ENCODE measurements at places on chromosomes 2 and 18.

DNA sequence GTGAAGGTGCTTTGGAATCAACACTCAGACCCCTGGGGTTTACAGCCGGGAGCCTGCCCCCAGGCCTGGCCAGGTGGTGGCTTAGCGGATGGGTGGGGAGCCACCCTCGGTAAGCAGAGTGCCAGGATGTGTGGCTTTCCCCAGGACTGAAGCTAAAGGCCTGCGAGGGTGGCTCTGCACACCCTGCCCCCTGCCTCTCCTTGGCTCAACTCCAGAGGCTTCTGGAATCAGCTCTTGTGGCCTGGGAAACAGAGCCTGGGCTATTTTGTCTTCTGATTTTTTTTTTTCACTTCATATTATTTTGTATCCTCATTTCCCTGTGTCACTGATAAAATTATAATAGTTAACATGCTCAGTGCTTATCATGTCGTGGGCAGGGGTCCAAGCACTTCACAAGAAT lies 79.8 kb downstream of the RHOB start:
- no peak for DNase-seq

GRCh38 chr2:209348433-209348832 lies 75.4 kb upstream of the MAP2 start:
- no peak for DNase-seq

GRCh38 chr2:144020047-144020446 lies 499.9 kb downstream of the ZEB2 start:
- DNase-seq: no peak

- DNase-seq: no peak
Measured at GRCh38 chr18:57728941-57729511, 74.1 kb downstream of the ATP8B1 start.

GRCh38 chr2:238498188-238498587 lies 71.5 kb downstream of the ASB1 start:
- DNase-seq: no peak

DNA sequence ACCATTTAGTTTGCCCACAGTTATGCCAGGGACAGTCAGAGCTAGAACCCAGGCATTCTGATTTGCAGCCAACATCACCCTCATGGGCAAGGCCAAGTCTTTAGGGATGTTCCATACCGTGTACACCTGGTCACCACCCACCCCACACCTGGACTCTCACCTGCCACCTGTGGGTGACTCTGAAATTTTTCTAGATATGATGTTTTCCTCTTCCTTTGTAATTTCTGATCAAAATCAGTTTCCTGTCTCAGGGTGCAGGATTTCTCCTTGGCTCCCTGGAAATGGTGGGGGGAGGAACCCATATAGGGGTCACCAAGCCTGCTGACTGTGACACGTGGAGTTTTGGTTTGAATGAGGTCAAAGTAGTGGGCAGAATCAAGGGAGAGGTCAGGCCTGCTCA lies 138.2 kb downstream of the ACOXL start:
- DNase-seq: no peak

- no peak for DNase-seq
Measured at GRCh38 chr2:69499242-69499641, 62.0 kb upstream of the NFU1 start.

DNA sequence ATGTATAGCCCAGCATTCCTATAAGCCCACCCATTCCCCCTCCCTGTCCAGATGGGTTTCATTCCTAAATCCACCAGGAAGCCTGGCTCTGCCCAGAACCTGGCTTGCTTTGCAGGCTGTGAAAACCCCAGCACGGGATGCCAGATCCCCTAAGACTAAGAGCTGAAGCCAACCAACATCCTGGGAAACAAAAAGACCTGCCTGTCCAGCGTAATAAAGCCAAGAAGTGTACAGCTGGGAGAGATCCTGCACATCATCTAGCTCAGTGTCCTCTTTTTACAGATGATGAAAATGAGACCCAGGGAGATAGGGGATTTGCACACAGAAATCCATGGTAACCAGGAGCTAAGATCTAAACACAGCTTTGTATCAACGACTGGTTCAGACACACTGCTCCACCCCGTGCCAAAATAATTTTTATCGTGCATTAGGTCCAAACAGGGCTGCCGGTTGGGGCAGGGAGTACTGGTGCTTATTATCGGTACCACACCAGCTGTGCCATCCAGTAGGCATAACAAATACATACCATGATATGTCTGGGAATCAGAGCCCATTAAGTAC lies 2.9 kb downstream of the RND3 start:
- DNase-seq: no peak

DNA sequence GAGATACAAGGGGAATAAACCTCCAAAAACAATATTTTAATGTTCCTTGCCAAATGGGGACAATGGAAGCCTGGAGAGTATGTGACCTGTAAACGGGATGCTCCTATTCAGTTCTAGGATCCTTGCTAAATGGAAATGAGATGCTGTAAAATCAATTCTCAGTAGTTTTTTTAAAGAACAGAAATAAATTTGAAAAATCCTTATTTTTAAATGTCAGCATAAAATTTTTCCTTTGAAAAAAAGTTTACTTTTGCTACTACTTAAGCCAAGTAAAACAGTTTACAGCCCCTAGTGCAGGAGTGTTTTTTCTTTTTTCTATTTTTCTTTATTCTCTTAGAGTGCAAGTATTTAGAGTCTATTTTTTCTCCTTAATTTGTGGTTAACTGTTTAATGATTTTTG lies 158.8 kb downstream of the MBD5 start:
- DNase-seq: no peak

GRCh38 chr2:190119257-190119656 lies 56.7 kb upstream of the MSTN start:
- no peak for DNase-seq

- no peak for DNase-seq
Measured at GRCh38 chr2:201701646-201702045, 3.2 kb upstream of the MPP4 start.

GRCh38 chr18:43805646-43806194 lies 528.4 kb upstream of the SYT4 start:
- DNase-seq: no peak

GRCh38 chr2:163734881-163735684 lies 725 bp downstream of the FIGN start:
- no peak for DNase-seq

DNA sequence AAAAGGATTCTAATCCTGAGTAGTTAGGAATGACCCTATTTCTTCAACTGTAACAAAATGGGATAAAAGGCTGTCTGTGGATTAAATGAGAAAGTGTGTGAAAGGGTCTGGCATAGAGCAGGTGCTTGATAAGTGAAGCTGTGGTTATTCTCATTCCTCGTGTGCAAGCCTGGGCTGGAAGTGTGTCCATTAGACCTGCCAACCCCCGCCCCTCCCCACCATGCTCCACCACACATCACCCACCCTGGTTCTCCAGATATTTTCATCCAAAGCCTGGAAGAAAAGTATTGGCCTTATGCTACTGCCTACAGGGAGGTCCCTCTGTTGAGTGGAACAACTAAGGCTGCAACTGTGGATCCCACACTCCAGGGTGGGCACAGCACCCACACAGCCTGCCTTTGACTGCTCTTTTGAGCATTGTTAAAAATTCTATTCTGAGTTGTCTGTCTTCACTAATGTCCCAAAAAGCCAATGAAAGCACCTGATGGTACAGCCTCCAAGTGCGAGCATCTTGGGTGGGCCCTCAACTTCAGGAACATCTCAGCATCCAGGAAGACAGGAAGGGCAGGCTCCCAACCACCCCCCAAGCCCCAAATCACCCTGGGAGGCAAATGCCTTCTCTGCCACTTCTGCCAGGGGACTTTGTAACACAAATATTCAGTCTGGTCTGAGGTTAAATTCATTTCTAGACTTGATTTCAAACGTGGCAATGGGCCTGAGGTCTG lies 102.8 kb upstream of the PPP1CB start:
- no peak for DNase-seq

- DNase-seq: no peak
Measured at GRCh38 chr2:45470531-45470930, 140.5 kb downstream of the SRBD1 start.

DNA sequence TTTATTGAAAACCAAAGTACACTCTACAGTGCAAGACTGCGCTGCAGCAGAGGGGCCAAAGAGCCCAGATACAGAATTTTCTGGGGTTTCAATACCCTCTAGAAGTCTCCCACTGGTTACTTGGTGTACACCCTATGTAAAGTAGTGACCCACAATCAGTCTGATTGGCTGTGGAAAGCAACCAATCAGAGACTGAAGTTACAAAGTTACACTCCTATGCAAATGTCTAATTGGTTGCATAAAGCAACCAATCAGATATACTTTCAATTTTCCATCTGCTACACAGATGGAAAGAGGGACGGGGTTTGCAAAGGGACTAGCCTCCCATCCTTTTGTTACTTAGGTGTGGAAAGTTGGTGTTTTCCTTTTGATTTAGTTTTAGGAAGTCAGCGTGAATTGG lies 198.9 kb upstream of the SH3BP4 start:
- DNase-seq: no peak

GRCh38 chr2:169119851-169120250 lies 50.5 kb downstream of the DHRS9 start:
- no peak for DNase-seq

GRCh38 chr2:53510401-53510800 lies 257.2 kb upstream of the CHAC2 start:
- DNase-seq: no peak

GRCh38 chr2:47607005-47607679 lies 175.8 kb upstream of the MSH6 start:
- DNase-seq: no peak

- DNase-seq: no peak
Measured at GRCh38 chr2:69979902-69980807, 18.7 kb upstream of the ASPRV1 start.

DNA sequence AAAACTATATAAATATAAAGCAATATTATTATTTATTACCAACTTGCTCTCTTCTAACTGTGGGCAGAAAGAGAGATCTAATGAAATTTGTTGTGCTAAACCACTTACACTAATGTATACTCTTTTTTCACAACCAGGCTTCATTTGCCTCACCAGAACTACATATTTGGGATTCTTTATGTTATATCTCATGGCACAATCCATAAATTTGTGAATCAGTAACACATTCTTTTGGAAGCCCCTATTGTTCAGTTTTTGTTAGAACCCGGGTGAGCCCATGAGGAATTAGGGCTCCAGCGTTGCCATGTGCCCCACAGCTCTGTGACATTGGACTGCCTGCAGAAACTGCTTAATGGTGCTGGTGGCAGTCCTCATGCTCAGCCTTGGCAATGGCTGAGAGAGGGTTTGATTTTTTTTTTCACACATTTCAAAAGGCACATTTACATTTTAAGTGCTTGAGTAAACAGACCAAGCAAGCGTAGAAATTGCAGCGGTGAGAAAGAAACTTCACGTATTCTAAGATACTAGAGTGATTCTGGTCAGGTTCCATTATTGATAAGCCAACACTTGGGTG lies 15.3 kb downstream of the VIT start:
- DNase-seq: no peak

DNA sequence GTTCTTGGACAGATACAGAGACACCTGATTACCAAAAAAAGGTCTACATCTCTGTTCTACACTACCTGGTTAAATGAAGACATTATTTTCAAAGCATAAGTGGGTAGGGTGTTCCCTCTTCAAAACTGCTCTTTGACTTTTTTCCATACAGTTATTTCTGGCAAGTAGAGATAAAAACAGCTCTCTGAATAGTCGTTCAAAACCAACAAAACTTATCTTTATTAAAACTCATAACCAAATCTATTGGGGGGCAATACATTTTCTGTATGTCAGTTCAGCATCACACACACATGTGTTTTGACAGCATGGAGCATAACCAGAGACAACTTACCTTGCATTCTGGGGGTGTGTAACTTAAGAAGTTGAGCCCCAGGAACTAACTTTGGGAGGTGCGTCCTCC lies 149.0 kb upstream of the EPC2 start:
- DNase-seq: no peak

DNA sequence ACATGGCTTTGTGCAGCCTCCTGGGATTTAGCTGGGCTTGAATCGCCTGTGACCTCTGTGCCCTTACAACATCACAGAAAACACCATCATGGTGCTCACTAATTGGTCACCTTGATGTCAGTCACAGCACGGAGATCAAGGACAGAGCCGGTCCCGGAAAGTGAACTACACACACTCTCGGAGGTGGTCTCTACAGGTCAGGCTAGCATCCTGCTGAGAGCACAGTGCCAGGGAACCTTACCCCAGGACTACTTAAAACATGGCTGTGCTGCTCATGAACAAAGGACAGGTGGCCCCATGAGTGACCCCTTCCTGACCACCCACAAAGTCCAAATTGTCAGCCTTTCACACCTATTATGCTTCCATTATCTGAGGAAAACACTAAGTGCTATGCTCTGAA lies 1782.1 kb upstream of the CELF4 start:
- no peak for DNase-seq

DNA sequence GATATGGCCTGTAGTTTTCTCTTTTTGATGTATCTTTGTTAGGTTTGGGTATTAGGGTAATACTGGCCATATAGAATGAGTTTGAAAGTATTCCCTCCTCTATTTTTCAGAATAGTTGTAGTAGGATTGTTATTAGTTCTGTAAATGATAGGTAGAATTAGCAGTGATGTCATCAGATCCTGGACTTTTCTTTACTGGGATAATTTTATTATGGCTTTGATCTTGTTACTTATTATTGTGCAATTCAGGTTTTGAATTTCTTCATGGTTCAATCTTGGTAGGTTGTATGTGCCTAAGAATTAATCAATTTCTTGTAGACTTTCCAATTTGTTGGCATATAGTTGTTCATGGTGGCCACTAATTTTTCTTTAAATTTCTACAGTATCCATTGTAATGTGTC lies 916.6 kb downstream of the CCDC85A start:
- no peak for DNase-seq

DNA sequence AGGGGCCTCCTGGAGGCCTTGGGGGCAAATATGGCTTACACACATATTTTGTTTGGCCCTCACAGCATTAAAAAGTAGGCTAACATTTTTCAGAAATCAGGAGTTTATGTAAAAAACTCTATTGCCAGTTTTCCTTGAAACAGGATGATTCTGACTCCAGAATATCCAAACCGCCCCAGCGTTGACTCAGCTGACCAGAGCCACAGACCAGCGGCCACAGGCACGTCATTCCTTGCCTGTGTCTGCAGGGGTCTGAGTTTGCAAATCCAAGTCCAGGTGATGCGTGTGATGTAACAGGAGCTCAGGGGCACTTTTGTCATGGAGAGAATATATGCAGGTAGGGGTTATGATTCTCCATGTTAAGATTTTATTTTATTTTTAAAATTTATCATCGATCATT lies 79.4 kb upstream of the ALKAL2 start:
- DNase-seq: no peak

DNA sequence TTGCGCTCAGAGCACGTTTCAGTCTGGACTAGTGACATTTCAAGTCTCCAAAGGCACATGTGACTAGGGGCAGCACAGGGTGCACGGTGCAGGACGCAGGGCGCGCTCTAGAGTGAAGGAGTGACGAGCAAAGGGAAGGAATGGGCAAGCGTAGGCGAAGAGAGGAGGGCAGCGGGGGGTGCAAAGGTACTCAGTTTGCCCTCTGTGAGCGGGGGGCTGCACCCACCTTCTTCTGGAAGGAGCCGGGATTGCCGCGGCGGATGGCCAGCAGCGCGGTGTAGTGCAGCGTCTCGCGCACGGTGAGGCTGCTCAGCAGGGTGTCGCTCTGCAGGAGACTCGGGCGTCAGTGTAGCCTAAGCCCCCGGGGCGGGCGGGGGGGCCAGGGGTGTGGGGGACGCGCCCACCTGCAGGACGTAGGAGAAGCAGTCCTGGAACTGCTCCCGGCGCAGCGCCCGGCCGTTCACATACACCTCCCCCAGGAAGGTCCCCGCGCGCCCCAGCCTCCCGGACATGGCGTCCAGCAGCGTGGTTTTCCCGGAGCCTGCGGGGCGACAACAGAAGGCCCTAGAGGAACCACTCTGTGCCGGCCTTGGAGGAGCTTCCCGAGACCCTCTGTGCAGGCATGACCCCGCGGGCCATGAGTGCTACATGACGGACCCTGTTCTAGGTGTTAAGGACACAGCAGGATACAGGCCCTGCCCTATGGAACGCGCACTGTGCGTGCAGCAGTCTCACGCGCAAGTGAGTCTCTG lies 6.9 kb downstream of the ABCG5 start:
- no peak for DNase-seq
